ENCODE measurements at places on chromosomes 1 and 21.
A peak's percentile ranks its signal among the peaks of the same experiment; 100 is the strongest.

DNA sequence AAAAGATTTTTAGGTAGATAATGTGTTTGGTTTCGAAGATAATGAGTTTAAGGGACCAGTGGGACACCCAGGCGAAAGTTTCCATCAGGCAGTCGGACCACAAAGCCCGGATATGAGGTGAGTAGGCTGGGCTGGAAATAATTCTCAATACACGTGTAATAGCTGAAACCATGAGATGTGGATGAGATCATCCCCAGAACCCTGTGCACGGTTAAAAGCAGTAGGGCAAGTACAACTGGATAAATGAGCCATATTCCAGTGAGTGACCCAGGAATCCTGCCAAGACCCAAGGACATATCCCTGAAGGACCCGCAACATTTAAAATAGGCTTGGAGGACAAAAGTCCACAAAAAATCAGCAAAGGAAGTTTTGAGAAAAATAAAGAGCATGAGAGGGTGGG is 21.5 kb upstream of the NHLH2 start:
- no peak for DNase-seq

GRCh38 chr1:160488347-160489058 is 34.6 kb downstream of the SLAMF6 start:
- no peak for DNase-seq

GRCh38 chr1:2021550-2021949 is 2.4 kb downstream of the GABRD start:
- no peak for DNase-seq

DNA sequence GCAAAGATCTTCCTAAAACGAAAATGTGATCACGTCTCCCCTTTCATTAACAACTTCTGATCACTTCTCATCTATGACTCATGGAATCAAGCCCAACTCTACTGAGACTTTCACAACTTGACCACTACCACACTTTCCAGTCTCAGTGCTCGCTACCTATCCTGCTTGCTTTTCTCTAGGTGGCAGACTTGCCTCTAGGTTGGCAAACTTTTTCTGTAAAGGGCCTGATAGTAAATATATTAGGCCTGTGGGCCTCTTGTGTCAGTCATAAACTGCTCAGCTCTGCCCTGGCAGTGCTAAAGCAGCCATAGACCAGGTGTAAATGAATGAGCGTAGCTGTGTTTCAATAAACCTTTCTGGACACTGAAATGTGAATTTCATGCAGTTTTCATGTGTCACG is 21.5 kb upstream of the HMGB4 start:
- no peak for DNase-seq

DNA sequence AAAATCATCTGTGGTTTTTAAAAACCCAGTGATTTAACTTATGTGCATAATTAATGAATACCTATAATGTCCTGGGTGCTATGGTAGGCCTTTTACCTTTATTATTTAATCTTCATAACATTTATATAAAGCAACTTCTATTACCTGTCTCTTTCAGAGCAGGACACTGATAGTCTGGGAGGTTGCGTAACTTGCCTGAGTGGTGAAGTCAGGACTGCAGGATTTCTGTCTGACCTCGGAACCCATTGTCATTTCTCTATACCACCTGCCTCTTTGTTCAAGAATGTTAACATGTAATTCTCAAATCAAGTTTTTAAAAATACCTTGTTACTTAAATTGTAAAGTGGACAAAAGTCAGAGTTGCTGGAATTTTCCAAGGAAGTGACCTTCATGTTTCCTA is 41.0 kb upstream of the BACH1 start:
- DNase-seq = peak; percentile 10

- DNase-seq = no peak
These were observed 20.6 kb upstream of the KIF26B start for GRCh38 chr1:245133995-245134715.

DNA sequence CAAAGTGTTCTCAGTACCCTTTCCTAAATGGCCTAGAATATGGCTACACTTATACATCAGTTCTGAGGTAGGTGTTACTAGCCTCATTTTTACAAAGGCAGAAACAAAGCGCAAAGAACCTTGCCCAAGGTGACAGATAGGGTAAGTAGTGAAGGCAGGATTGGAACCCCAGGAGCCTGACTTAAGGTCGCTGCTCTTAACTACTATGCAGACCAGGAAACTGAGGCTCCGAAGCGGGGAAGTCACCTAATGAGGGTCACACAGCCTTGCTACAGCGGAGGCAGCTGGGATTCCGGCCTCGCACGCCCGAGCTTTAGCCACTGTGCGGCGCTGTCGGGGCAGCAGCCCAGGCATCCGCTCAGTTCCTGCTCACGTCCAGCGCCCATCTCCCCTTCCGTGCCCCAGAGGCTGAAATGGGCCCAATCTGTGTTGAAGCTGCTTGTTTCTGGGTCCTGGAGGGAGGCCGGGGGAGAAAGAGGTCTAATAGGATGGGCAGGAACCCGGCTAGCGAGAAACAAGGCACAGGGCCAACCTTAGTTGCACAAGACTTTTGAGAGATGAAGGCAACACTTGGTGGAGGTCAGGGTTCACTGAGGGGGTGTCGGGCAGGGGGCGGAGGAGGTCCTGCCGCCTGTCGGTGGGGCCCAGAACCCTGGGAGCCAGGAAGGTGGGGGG is 1.4 kb upstream of the FOXD2 start:
- peak; percentile 92 for DNase-seq

DNA sequence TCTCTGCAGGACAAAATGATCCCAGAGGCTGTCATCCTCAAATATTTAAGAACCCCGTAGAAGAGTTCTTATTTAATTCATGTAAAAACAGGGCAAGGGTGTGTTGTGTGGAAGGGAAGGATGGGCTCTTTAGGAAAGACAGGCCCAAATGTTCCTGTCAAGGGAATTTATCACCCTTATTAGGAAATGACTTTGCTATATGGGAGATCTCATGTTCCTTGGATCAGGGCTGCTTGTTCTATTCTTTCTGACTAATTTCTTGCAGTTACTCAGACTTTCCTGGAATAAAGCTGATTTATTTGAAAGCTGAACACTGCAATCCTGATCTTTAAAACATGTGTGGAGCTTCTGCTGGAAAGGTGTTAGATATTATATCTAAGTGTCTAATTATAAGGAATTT is 72.8 kb downstream of the SELENOF start:
- DNase-seq = no peak

GRCh38 chr1:79660129-79660528 is 653.6 kb upstream of the ADGRL4 start:
- DNase-seq = no peak

GRCh38 chr1:23836037-23836436 is 10.8 kb upstream of the HMGCL start:
- peak; percentile 60 for DNase-seq

DNA sequence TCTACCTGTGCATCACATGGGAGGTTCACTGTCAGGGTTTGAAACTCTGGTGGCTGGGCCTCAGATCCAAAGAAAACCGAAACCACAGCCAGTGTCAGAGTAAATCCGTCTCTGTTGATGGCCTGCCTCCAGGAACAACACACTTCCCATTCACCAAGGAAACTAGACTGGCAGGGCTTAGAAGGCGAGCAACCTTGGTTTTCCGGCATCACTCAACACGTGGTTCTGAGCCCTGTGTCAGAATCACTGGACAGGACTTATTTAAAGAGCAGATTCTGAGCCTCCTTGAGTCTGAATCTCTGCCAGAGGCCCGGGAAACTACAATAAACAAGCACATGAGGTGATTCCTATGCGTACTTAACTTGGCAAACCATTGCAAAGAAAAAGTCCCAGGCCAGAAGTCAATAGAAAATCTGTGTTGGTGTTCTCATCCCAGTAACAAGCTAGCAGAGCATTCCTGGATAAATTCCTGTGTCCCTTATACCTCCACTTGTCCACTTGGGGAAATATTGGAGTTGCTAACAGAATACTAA is 70.0 kb downstream of the KCTD3 start:
- no peak for DNase-seq

DNA sequence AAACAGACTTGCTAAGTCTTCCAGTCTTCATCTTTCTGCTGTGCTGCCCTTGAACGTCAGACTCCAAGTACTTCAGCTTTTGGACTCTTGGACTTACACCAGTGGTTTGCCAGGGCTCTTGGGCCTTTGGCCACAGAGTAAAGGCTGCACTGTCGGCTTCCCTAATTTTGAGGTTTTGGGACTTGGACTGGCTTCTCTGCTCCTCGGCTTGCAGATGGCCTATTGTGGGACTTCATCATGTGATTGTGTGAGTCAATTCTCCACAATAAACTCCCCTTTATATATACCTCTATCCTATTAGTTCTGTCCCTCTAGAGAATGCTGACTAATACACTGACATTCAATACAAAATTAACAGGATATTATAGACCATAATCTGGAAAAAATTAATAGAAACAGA is 628.1 kb downstream of the PLPP3 start:
- no peak for DNase-seq

DNA sequence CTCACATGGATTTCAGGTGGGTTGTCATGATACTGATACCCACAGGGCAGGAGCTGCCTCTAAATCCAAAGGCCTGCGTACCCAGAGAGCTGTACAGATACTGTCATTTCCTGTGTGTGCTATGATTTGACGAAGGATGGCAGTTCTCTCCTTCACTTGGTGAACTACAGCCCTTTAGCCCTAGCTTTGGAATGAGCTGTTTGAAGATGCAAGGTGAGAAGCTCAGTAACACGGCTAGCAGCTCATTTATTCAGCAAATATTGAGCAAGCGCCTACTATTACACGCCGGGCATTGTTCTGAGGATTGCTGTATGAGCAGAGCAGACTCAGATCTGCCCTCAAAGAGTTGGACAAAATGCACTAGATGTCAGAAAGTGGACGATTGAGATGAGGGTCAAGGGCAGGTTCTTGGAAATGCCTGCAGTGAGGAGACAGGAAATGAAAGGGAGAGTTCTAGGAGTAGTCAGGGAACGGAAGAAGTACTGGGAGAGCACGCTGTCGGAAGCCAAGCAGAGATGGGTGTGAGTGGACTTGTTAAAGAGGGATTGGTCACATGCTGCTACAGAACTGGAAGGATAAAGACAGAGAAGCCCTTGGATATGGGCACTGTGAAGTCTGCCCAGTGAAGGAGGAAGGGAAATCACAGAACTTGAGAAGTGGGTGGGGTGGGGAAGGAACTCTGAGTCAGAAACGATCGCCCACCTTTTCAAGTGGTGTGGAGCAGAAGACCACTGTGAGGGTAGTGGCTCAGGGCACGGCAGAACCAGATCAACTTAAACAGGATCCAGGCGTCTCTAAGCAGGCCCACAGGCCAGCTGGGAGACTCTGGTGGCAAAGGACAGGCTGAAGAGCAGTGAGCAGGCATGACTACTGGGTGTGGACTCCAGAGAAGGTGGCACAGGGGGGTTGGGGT is 7.1 kb downstream of the PTGFRN start:
- DNase-seq = no peak

- no peak for DNase-seq
These were observed 59.7 kb upstream of the RAVER2 start for GRCh38 chr1:64685217-64685616.

GRCh38 chr1:2411801-2412394 is 466 bp downstream of the PEX10 start:
- no peak for DNase-seq

- DNase-seq = peak; percentile 37
These were observed 56.1 kb downstream of the HIVEP3 start for GRCh38 chr1:41862384-41863221.

- DNase-seq = no peak
These were observed 123.7 kb downstream of the DISC1 start for GRCh38 chr1:231750296-231750695.

Data from OCI-M1 (cell line).